ENCODE measurements at places on chromosomes 3 and 15.

- no peaks in the 10 kb centered on the region for H3K4me1 ChIP-seq
- no peak overlapping the region for H3K4me3 ChIP-seq
- H3K27me3 ChIP-seq = no peaks in the 10 kb centered on the region
- DNase-seq = no peak
Measured at GRCh38 chr15:25052191-25052999, 97.6 kb downstream of the SNRPN start.

DNA sequence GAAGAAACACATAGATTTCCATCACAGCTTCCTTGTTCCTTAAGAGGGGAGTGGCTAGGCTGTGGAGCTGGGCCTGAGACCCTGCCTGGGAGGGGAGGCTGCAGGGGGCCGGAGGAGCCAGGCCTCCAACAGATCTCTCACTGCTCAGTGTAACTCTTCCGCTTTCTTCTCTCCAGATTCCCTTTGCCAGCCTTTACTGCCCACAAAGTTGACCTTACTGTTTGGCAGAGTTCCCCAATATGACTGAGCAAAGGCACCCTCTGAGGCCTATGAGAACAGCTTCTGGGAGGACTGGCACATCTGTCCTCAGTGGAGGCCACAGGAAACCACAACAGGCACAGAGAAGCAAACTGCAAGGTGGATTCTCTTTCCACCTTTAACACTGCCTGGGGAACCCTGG is 38.1 kb downstream of the SLCO2A1 start:
- no peaks in the 10 kb centered on the region for H3K27me3 ChIP-seq
- no peak overlapping the region for H3K4me3 ChIP-seq
- no peaks in the 10 kb centered on the region for H3K36me3 ChIP-seq
- no peak overlapping the region for H3K27ac ChIP-seq

- no peaks in the 10 kb centered on the region for H3K27me3 ChIP-seq
- DNase-seq = no peak
- H3K27ac ChIP-seq = peak overlapping the region; percentile 91
- peaks cover 51% of the 10 kb centered on the region for H3K4me1 ChIP-seq
Measured at GRCh38 chr3:184169896-184170875, 4.5 kb upstream of the AP2M1 start.

DNA sequence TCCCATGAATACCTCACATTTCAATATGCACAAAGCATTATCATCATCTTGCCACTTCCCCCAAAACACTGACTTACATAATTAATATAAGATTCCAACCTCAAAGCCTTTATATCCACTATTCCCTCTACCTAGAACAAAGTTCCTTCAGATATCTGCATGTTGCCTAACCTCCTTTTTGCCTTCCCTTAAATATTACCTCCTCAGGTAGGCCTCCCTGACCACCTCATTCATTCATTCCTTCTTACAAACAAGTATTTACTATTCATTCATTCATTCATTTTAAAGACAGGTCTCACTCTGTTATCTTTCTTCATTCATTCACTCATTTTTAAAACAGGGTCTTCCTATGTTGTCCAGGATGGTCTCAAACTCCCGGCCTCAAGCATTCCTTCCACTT is 18.6 kb downstream of the DYNC1LI1 start:
- H3K36me3 ChIP-seq = no peaks in the 10 kb centered on the region
- H3K4me3 ChIP-seq = no peak overlapping the region
- H3K4me1 ChIP-seq = no peaks in the 10 kb centered on the region
- DNase-seq = no peak
- H3K27me3 ChIP-seq = no peaks in the 10 kb centered on the region

GRCh38 chr3:133447750-133448477 is 48.1 kb downstream of the BFSP2 start:
- H3K4me1 ChIP-seq = peaks cover 4% of the 10 kb centered on the region
- no peaks in the 10 kb centered on the region for H3K27me3 ChIP-seq
- no peaks in the 10 kb centered on the region for H3K36me3 ChIP-seq
- no peak for DNase-seq
- no peak overlapping the region for H3K27ac ChIP-seq

- no peak overlapping the region for H3K4me3 ChIP-seq
- no peaks in the 10 kb centered on the region for H3K27me3 ChIP-seq
- H3K36me3 ChIP-seq = no peaks in the 10 kb centered on the region
- peaks cover 67% of the 10 kb centered on the region for H3K4me1 ChIP-seq
- peak overlapping the region; percentile 95 for H3K27ac ChIP-seq
Measured at GRCh38 chr15:59303633-59304032, 69.0 kb downstream of the MYO1E start.

- DNase-seq = no peak
- no peak overlapping the region for H3K27ac ChIP-seq
- H3K4me1 ChIP-seq = peaks cover 24% of the 10 kb centered on the region
Measured at GRCh38 chr3:120017692-120018091, 76.6 kb downstream of the GSK3B start.

- no peak for DNase-seq
- no peak overlapping the region for H3K27ac ChIP-seq
- no peak overlapping the region for H3K4me3 ChIP-seq
Measured at GRCh38 chr3:44981751-44982150, 5.7 kb downstream of the EXOSC7 start.

DNA sequence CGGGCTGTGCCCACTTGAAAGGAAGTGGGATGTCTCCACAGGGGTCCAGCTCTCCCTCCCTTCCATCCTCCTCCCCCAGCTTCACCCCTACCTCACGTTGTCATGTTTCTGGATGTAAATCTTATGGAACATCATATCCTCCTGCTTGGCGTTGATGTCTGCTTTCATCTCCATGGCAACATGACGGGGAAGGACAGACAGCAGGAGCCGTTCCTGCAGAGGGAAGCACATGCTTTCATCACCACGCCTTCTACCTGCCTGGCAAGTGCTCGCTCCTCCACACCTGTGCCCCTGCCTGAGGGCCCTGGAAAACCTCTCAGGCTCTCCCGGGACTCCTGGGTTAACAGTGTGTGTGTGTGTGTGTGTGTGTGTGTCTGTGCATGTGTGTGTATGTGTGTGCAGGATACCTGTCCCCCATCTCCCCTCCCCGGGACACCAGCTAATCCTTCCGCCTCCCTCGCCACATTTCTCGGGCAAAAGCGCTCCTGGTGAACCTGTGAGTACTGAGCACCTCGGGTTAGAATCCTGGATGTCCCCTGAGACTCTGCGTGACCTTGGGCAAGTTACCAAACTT is 101.1 kb downstream of the ADCY5 start:
- H3K4me1 ChIP-seq = no peaks in the 10 kb centered on the region
- DNase-seq = no peak
- no peak overlapping the region for H3K27ac ChIP-seq
- no peaks in the 10 kb centered on the region for H3K36me3 ChIP-seq
- H3K27me3 ChIP-seq = peaks cover 42% of the 10 kb centered on the region

DNA sequence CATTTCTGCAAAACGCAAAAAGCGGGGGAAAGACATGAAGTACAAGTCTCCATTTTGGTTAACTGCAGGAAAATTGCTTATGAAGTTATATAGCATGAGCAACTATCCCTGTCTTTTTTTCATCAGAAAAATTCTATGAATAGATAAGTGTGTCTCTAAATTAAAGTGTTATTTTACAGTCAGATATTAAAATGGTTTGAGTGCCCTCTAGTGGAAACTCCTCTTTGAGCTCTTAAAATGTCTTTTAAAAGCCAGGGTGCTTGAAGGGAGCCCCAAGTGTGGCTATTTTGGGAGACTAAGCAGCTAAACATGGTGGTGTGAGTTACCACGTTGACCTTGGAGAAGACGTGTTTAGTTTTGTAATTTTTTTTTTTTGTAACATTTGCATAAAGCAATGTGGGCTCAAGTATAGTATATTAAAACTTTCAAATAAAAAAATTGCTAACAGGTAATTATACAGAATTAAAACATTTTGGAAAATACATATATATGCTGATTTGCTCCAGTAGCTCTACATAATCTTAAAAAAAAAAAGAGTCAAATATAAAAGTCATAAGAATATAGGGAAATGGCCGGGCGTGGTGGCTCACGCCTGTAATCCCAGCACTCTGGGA is 77.2 kb downstream of the PPP2R3A start:
- no peak overlapping the region for H3K4me3 ChIP-seq
- peak; percentile 74 for DNase-seq
- H3K27ac ChIP-seq = no peak overlapping the region
- H3K4me1 ChIP-seq = no peaks in the 10 kb centered on the region

DNA sequence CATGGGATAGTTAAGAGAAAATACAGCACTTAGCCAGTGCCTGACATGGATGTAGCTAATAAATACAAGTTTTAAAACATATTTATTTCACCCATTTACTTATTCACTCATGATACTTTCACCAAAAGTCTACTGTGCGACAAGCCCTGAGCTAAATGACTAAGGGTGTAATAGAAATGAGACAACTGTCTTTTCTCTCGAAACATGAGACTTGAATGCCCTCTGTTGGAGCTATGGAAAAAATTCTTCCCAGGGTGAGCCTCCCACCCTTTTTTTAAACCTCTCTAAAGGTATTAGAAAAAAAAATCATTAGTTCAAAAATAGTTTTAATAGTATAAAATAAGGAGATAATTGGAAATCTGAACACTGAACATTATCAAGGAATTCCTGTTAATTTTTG is 24.3 kb upstream of the RPL14 start:
- H3K4me3 ChIP-seq = no peak overlapping the region
- H3K27me3 ChIP-seq = no peaks in the 10 kb centered on the region
- H3K36me3 ChIP-seq = no peaks in the 10 kb centered on the region
- no peak overlapping the region for H3K27ac ChIP-seq
- H3K4me1 ChIP-seq = no peaks in the 10 kb centered on the region

GRCh38 chr3:23749609-23750008 is 56.1 kb upstream of the UBE2E1 start:
- no peak overlapping the region for H3K4me3 ChIP-seq
- H3K4me1 ChIP-seq = no peaks in the 10 kb centered on the region
- no peak overlapping the region for H3K27ac ChIP-seq
- no peak for DNase-seq
- no peaks in the 10 kb centered on the region for H3K36me3 ChIP-seq
- no peaks in the 10 kb centered on the region for H3K27me3 ChIP-seq

- no peaks in the 10 kb centered on the region for H3K36me3 ChIP-seq
- H3K27ac ChIP-seq = no peak overlapping the region
- no peak overlapping the region for H3K4me3 ChIP-seq
- H3K27me3 ChIP-seq = no peaks in the 10 kb centered on the region
- DNase-seq = no peak
Measured at GRCh38 chr3:59692117-59692516, 642.3 kb upstream of the CFAP20DC start.

- DNase-seq = peak; percentile 27
- peak within 1 kb of the TSS; percentile 37 for H3K27ac ChIP-seq
- no peaks in the 10 kb centered on the region for H3K27me3 ChIP-seq
- no peak within 1 kb of the TSS for H3K4me3 ChIP-seq
- no peaks in the 10 kb centered on the region for H3K36me3 ChIP-seq
Measured at GRCh38 chr3:48016301-48016973, at the start of gene MAP4. TSS of gene MAP4 (minus strand) at chr3:48016416. CDS start at chr3:47998860, 17,556 bp downstream.

DNA sequence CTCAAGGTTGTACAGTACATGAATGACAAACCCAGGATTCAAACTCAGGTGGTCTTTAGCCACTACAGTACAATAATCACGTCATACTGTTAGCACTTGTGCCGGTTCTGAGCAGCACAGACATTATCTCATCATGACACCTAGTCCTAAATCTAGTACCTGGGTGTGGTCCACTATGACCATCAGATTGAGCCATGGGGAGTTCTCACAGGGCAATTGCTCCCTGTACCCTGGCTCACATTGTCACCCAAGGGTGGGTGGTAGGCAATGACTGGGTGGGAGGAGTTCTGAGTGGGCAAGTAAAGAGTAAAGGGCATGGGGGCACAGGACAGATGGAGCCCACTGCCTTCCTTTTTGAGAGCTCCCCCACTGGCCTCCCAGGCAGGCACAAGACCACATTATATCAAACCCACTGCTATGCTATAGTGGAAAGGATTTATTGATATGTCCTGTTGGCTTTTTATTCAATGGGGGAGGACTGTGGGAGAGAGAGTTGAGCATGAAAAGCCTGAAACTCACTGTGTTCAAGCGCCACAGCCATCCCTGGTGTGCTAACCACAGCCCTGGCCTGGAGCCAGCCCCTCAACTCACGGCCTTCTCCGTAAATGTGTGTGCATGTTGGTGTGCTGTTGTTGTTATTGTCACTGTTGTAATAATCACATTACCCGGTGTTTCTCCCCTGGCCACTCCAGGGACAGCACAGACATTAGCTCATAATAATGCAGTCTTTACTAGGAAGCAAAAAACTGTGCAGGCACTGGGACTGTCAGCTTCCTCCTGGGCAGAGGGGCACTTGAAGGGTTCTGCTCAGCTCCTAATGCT is 27.3 kb downstream of the ADCY5 start:
- no peak overlapping the region for H3K27ac ChIP-seq
- no peak overlapping the region for H3K4me3 ChIP-seq
- no peaks in the 10 kb centered on the region for H3K4me1 ChIP-seq
- no peaks in the 10 kb centered on the region for H3K36me3 ChIP-seq
- peaks cover 10% of the 10 kb centered on the region for H3K27me3 ChIP-seq

GRCh38 chr15:49174902-49175301 is 4.9 kb downstream of the GALK2 start:
- H3K27me3 ChIP-seq = no peaks in the 10 kb centered on the region
- no peak overlapping the region for H3K4me3 ChIP-seq
- no peak for DNase-seq
- no peaks in the 10 kb centered on the region for H3K36me3 ChIP-seq

- no peaks in the 10 kb centered on the region for H3K27me3 ChIP-seq
- no peaks in the 10 kb centered on the region for H3K36me3 ChIP-seq
- H3K4me1 ChIP-seq = peaks cover 17% of the 10 kb centered on the region
Measured at GRCh38 chr15:38945551-38946298, 381.1 kb upstream of the RASGRP1 start.

DNA sequence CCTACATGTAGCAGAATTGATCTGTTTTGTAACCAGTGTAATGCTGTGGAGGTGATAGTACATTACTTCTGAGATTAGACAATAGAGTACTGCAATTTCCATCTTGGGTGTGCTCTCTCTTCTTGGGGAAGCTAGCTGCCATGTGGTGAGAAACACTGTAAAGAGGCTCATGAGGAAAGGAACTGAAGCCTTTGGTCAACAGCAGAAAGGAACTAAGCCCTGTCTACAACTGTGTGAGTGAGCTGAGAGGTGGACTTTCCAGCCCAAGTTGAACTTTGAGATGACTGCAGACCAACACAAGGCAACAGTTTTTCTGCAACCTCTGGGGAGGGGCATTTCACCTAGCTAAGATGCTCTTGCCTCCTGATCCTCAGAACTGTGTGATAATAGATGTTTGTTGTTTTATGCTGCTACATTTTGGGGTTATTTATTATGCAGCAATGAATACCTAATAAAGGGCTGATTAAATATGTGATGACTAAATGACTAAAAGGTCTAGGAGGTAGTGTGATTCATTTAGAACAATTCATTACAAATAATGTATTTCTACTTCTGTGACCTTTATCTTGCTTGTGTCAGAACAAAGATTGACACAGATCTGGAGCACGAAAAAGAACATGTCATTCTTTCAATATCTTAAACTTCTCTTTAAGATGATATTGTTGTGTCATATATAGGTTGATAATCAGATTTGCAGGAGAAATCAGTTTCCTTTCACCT is 121.6 kb upstream of the THRB start:
- H3K27ac ChIP-seq = no peak overlapping the region
- no peak overlapping the region for H3K4me3 ChIP-seq
- no peak for DNase-seq
- no peaks in the 10 kb centered on the region for H3K36me3 ChIP-seq
- H3K4me1 ChIP-seq = 0 out of 2 replicates have a peak, but pooled peaks cover 5% of the 10 kb centered on the region
